ENCODE measurements at places on chromosomes 3 and 15.

GRCh38 chr3:106827515-106828213 lies 549.6 kb upstream of the CCDC54 start:
- no peak for DNase-seq
- H3K27ac ChIP-seq = no peak overlapping the region
- no peaks in the 10 kb centered on the region for H3K4me1 ChIP-seq
- no peaks in the 10 kb centered on the region for H3K36me3 ChIP-seq

DNA sequence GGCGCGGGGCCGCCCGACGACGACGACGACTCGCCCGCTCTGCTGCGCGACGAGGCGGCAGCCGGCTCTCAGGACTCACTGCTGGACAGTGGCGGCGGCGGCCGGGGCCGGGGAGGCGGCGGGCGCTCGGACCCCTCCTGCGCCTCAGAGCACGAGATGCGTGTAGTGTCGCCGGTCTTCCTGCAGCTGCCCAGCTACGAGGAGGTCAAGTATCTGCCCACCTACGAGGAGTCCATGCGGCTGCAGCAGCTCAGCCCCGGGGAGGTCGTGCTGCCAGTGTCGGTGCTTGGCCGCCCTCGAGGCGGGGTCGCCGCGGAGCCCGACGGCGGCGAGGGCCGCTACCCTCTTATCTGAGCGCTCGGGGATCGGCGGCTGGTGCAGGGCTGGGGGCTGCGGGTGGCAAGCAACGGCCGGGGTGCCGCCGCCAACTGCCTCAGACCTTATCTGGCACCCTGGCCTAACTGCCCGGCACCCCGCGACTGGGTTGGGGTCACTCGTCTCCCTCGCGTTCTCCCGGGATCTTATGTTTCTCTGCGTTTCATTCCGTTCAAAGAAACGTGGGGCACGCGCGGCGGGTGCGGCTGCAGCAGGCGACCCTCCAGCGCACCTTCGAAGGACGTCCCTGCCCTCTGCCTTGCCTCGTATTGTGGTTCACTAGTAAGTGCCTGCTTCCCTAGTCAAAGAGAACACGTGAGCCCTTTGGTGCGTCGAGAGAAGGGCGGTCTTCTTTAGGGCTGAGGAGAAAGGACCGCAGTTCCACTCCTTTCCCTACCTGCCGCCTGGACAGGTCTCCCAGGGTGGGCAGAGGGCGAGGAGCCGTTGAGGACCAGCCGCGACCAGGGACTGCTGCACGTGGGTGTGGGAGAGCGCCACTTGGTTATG lies 1.0 kb downstream of the C3orf80 start:
- no peak for DNase-seq
- peaks cover 7% of the 10 kb centered on the region for H3K4me1 ChIP-seq
- peak overlapping the region; percentile 64 for H3K4me3 ChIP-seq
- no peaks in the 10 kb centered on the region for H3K36me3 ChIP-seq
- no peak overlapping the region for H3K27ac ChIP-seq
- H3K27me3 ChIP-seq = peaks cover 17% of the 10 kb centered on the region

GRCh38 chr3:195060217-195060481 lies 210.8 kb downstream of the XXYLT1 start:
- H3K27me3 ChIP-seq = no peaks in the 10 kb centered on the region
- DNase-seq = no peak
- no peaks in the 10 kb centered on the region for H3K4me1 ChIP-seq
- no peak overlapping the region for H3K27ac ChIP-seq
- no peak overlapping the region for H3K4me3 ChIP-seq

GRCh38 chr3:71208211-71209095 lies 375.1 kb downstream of the FOXP1 start:
- H3K27me3 ChIP-seq = no peaks in the 10 kb centered on the region
- peak; percentile 38 for DNase-seq
- H3K4me1 ChIP-seq = no peaks in the 10 kb centered on the region
- H3K27ac ChIP-seq = peak overlapping the region; percentile 56
- H3K36me3 ChIP-seq = no peaks in the 10 kb centered on the region

DNA sequence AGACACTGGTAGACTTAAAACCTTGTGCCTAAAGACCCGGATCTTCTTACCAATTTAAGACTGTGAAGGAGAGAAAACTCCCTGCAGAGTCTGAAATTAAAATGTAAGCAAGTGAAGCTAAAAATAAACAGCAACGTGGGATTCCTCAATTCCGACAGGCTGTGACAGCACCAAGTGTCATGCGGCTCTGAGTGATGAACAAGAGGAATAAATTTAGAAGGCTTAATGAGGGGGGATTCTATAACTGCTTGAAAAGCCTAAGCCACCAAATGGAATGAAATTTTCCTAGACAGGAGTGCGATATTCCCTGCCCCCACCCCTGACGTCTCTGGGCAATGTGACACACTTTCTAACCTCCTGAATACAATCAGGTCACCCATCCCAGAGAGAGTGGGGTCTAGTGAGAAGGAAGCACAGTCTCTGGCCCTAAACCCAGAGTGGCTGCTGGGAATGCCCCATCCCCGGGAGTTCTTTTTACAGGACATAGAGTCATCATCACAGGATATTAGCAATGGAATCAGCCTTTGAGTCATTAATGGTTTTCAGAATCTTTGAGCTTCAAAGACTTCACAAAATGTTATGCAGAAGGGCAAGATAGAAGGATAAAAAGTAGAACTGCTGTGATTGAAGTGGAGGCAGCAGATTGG lies 114.3 kb downstream of the EDEM1 start:
- H3K36me3 ChIP-seq = no peaks in the 10 kb centered on the region
- H3K4me1 ChIP-seq = no peaks in the 10 kb centered on the region
- DNase-seq = no peak
- H3K27me3 ChIP-seq = no peaks in the 10 kb centered on the region

DNA sequence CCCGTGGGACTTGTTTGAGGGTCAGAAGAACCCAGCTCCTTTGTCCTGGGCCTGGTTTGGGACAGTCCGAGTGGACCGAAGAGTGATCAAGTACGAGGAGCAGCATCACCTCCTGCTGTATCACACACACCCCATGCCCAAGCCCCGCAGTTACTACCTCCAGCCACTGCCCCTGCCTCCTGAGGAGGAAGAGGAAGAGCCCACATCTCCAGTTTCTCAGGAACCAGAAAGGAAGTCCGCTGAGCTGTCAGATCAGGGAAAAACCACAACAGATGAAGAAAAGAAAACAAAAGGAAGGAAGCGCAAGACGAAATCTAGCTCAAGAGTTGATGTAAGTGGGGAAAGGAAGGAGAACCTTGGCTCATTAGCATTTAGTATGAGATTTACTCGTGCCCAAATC lies 3.3 kb upstream of the P2RY12 start:
- no peak for DNase-seq
- no peaks in the 10 kb centered on the region for H3K36me3 ChIP-seq
- no peak overlapping the region for H3K4me3 ChIP-seq
- no peak overlapping the region for H3K27ac ChIP-seq
- no peaks in the 10 kb centered on the region for H3K27me3 ChIP-seq

GRCh38 chr15:74220475-74221248 lies 15.5 kb upstream of the CCDC33 start:
- DNase-seq = no peak
- no peaks in the 10 kb centered on the region for H3K36me3 ChIP-seq
- H3K27me3 ChIP-seq = no peaks in the 10 kb centered on the region
- H3K27ac ChIP-seq = no peak overlapping the region
- no peak overlapping the region for H3K4me3 ChIP-seq

DNA sequence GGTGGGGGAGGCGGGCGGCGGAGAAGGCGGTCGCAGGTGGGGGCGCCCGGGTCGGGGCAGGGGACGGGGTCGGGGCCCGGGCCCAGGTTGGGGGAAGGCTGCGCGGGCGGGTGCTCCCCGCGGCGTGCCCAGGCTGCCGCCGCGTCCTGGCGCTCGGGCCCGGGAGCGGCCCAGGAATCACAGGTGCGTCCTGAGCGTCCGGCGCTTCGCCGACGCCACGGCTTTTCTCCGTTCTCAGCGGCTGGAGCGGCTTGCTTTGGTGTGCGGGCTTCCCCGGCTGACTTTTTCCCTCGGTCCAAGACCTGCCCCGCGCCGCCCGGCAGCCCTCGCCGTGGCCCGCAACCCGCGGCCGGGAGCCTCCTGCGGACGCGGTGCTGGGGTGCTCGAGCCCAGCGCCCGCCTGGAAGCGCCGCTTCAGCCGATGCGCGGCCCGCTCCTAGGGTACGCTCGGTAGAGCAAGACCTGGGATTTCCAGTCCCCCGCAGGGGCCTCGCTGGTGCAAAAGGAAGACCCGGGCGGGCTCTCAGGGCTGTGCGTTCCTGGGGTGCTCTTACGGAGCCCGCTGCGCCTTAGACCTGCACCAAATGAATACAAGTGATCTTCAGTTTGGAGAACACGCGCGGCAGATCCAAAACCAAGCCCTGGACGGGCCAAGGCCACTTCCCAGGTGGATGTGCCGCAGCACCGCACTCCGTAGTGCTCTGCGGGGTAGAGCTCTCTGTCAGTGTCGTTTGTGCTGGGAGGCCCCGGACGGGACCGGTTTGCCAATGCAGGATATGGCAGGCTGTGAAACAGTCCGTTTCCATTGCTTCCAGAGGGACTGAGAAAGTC lies 639 bp downstream of the NIPA1 start:
- H3K27me3 ChIP-seq = no peaks in the 10 kb centered on the region
- peak; percentile 33 for DNase-seq
- H3K27ac ChIP-seq = peak overlapping the region; percentile 50
- H3K36me3 ChIP-seq = no peaks in the 10 kb centered on the region
- peak overlapping the region; percentile 79 for H3K4me3 ChIP-seq

GRCh38 chr3:71160785-71161546 lies 422.6 kb downstream of the FOXP1 start:
- H3K4me1 ChIP-seq = no peaks in the 10 kb centered on the region
- H3K36me3 ChIP-seq = no peaks in the 10 kb centered on the region
- DNase-seq = no peak
- H3K27me3 ChIP-seq = no peaks in the 10 kb centered on the region
- no peak overlapping the region for H3K4me3 ChIP-seq

GRCh38 chr15:45640616-45641015 lies 5.8 kb downstream of the SQOR start:
- no peak for DNase-seq
- no peaks in the 10 kb centered on the region for H3K36me3 ChIP-seq
- H3K27me3 ChIP-seq = no peaks in the 10 kb centered on the region
- no peak overlapping the region for H3K4me3 ChIP-seq

- H3K36me3 ChIP-seq = no peaks in the 10 kb centered on the region
- H3K4me1 ChIP-seq = no peaks in the 10 kb centered on the region
- no peak overlapping the region for H3K27ac ChIP-seq
- no peak overlapping the region for H3K4me3 ChIP-seq
Measured at GRCh38 chr3:139288266-139288821, 55.5 kb upstream of the MRPS22 start.

GRCh38 chr15:79169526-79170133 lies 79.0 kb upstream of the RASGRF1 start:
- H3K27me3 ChIP-seq = no peaks in the 10 kb centered on the region
- DNase-seq = no peak
- no peak overlapping the region for H3K4me3 ChIP-seq
- H3K36me3 ChIP-seq = no peaks in the 10 kb centered on the region
- H3K27ac ChIP-seq = no peak overlapping the region
